ENCODE measurements at places on chromosomes 3 and 15.

- peak; percentile 58 for DNase-seq
Measured at GRCh38 chr15:39919748-39920509, at the start of gene GPR176. Gene GPR176 (minus strand): TSS chr15:39920266. CDS start chr15:39920026, 240 bp downstream.

- no peak for DNase-seq
Measured at GRCh38 chr3:186870421-186871201, 28.1 kb downstream of the ADIPOQ start.

GRCh38 chr3:101720851-101721840 lies 3.3 kb upstream of the CEP97 start:
- no peak for DNase-seq

DNA sequence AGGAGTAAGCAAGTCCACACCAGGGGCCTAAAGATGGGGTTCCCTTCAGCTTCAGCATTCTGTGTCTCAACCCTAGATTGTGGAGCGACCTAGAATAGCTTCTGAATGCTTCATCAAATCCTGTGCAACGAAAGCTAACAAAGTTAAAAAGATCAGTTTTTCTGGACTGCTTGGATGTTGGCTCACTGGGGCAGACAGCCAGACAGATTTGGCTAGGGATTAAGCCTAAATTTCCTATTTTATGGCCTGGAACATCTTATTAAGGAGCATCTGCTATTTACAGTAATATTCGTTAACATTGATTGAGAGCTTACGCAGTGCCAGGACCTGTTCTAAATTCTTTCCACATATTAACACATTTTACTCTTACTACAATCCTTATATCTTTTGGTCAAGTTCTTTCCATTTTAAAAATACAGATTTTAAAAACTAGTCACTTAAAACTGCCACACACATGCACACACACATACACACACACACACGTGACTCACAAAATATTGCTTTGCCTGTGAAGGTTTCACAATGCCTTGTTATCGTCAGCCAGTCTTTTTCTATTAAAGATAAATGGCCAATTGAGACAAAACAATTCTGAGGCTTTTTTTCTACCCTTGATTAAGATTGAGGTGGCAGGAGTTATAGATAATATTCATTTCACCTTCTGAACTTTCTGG lies 173.3 kb upstream of the SNTN start:
- DNase-seq = no peak

DNA sequence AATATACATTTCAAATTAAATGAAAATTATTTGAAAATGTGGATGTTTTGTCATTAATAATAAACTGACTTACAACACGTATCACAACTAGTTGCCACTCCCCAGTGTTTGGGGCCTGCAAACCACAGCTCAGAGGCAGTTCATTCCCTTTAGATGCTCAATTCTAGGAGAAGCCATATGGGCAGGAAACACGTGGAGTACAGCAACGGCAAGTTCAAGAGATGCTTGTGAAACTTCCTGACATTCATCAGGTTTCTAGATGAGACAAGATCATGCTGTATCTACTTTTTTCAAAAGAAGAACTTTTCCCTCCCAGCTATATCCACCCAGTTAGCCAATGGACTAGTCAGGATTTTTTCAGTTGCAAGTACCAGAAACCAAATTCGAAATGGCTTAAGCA lies 17.6 kb upstream of the PLA2G4D start:
- no peak for DNase-seq

GRCh38 chr3:153159771-153160397 lies 2.1 kb upstream of the RAP2B start:
- no peak for DNase-seq

GRCh38 chr3:64489361-64490044 lies 198.3 kb downstream of the ADAMTS9 start:
- peak; percentile 46 for DNase-seq

DNA sequence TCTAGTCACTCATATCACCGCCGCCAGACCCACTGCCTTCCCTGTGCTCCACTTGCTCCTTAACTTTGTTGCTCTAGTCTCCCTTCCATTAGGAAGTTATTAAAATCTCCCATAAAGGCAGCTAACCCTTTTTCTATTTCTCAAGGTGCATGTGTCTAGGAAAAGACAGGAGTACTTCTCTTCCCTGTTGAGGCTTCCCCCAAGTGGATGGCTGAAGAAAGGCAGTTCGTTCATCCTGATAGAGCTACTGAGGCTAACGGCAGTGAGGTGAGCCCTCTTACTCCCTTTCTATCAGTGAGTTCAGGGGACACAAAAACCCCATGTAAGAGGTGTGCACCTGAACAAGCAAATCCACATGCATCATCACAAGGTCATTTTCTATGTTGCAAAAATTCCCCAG lies 397.8 kb downstream of the IGSF11 start:
- no peak for DNase-seq

GRCh38 chr3:159077860-159078259 lies 276.0 kb downstream of the MFSD1 start:
- DNase-seq = no peak

All from mesothelial cell of epicardium (in vitro differentiated cells).